NCI-H526 (cell line): ENCODE measurements at places on chromosomes 11 and 22.

- DNase-seq: no peak
Measured at GRCh38 chr11:97794876-97795275, 1225.9 kb upstream of the CNTN5 start.

DNA sequence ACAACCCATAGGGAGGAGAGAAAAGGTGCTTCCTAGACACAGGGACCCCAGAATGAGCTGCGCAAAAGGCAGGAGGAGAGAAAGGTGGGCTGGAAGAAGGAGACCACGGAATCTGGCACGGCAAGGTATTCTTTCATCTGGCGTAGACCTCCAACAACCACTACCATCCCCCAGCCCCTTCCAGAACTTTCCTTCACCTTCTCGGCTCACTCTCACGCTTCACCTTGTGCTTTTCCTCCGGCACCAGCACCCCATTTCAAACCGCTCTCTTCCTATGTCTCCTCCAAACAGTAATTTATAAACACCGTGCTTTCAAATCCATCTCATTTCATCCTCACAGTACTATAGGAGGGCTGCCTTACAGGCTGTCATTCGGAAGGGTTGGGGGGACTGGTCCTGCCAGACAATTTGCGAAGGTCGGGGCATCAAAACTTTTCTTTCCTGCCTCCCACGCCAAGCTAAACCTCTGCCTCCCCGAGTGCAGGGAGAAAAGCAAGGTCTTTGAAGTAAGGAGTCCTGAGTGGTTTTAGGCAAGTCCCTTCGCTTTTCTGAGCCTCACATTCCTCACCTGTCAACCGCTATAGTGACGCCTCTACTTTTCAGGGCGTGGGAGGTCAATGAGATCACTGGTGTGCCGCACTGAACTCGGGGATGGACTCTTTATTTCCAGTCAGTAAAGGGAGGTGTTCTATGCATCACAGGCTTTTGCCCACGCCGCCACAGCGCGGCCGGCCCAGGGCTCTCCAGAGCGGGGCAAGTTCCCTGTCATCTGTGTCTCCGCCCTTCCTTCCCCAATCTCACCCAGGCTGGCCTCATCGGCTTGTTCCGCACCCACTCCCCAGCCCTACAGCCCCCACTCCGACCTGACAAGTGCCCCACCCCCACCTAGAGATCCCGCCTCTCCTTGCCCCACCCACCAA lies 800 bp downstream of the KCTD21 start:
- no peak for DNase-seq

DNA sequence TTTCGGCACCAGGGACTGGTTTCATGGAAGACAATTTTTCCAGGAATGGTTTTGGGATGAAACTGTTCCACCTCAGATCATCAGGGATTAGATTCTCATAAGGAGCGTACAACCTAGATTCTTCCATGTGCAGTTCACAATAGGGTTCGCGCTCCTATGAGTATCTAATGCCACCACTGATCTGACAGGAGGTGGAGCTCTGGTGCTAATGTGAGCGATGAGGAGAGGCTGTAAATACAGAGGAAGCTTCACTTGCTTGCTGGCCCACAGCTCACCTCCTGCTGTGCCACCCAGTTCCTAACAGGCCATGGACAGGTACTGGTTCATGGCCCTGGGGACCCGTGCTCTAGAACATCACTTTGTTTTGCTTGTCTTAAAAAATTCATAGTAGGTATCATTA lies 41.8 kb upstream of the AMPD3 start:
- DNase-seq: peak; percentile 61

GRCh38 chr11:91178366-91178765 lies 955.5 kb upstream of the CHORDC1 start:
- DNase-seq: no peak

- no peak for DNase-seq
Measured at GRCh38 chr11:120181376-120181975, 29.4 kb upstream of the OAF start.
